ENCODE measurements at places on chromosomes 13 and 19.
A peak's percentile ranks its signal among the peaks of the same experiment; 100 is the strongest.

DNA sequence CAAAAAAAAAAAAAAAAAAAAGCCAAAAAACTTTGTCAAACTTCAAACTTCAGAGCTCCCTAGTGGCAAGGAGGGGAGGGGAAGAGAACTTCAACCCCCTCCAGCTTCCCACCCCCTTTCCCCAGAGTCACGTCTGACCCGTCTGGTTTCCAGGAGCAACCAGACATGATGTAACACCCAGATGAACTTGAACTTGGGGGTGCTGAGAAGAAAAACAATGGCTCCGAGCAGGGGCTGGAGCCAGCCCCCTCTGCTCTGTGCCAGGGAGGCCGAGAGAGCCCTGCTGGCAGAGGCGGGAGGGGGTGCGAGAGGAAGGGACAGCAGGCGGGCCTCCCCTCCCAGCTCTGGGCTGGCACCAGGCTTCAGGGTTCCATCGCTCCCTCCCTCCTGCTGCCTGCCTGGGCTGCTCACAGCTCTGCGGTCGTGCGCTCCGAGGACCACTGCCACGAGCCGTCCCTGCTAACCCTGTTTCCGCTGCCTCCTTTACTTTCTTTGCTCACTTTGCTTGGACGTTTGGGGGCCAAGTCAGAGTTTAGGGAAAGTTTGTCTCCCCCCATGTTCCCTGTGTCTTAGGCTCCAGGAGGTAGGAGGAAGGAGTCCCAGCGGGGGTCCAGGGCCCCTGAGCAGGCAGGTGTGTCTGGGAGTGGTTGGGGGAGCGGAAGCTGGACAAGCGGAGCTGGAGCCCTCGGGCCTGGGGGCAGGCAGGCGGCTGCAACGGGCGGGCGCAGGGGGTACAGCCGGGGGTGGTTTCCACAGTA is 11.1 kb downstream of the LYL1 start:
- no peak for DNase-seq

DNA sequence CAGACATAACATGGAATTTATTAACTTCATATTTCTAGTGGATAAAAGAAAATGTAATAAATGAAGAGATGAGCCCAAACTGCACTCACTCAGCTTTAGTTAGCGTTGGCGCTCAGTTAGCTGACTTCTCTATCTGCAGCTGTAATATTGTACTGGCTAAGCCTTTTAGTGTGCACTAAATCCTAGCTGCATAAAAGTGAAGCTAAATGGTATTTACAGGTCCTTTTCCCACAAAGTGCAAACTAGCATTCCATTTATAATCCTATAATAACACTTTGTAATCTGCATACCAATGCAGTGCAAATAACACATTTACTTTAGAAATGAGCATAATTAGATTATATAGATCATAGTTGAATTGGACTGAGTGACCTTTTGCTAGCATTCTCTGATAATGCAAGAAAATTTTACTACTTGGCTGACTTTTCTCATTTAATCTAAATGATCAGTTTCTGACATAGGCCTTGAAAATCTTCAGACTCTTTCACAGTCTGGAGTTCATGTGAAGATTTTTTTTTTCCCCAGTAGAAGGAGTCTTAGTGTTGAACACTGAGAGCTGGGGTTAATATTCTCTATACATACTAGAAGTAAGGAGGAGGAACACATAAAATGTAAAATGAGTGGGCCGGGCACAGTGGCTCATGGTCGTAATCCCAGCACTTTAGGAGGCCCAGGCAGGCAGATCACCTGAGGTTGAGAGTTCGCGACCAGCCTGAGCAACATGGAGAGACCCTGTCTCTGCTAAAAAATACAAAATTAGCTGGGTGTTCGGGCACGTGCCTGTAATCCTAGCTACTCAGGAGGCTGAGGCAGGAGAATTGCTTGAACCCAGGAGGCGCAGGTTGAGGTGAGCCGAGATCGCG is 1426.4 kb downstream of the PCDH9 start:
- DNase-seq = no peak

DNA sequence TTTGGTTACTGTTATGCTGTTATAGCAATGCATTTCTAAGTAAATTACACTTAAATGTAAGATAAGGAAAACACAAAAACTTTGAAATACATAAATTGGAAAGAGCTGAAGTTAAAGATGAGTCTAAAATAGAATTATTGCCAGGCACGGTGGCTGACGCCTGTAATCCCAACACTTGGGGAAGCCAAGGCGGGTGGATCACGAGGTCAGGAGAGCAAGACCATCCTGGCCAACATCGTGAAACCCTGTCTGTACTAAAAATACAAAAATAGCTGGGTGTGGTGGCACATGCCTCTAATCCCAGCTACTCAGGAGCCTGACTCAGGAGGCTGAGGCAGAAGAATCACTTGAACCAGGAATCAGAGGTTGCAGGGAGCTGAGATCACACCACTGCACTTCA is 905.4 kb upstream of the GPC6 start:
- DNase-seq = no peak

GRCh38 chr13:110560601-110561343 is 750 bp downstream of the RAB20 start:
- DNase-seq = peak; percentile 15

GRCh38 chr13:37401721-37402120 is 196.8 kb downstream of the POSTN start:
- DNase-seq = no peak

DNA sequence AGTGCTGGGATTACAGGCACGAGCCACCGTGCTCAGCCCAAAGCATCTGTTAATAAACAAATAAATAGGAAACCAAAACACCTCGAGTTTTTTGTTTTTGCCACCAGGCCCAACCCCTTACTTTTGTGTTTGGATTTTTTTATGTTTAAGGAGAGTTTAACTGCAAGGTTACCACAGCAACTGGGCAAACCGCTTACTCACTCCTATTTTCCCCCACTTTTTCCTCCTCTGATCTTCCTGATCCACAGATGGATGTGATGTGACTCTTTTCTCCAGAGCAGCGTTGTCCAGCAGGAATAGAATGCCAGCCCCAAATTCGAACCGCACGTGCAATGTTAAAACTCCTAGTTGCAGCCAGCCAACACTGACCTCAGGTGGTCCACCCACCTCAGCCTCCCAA is 2.1 kb upstream of the PNMA8B start:
- DNase-seq = no peak

- DNase-seq = no peak
These were observed 1507.6 kb downstream of the PCDH9 start for GRCh38 chr13:65722506-65722905.

DNA sequence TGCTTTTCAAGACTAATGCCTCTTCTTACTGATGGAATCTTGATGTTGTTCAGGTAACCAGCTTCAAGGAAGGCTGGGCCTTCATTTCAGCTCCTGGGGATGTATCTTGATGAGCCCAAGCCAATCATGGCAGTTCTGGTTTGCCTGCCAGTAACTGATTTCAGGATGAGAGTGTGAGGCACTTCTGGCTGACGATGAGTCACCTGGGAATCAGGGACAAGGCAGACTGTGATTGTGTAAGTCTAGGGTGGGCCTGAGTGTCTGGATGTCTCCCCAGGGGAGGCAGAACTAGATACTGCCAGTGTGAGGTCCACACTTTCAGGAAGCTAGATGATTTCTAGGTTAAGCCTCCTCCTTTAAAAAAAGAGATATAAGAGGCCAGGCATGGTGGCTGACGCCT is 77.3 kb upstream of the KL start:
- no peak for DNase-seq

DNA sequence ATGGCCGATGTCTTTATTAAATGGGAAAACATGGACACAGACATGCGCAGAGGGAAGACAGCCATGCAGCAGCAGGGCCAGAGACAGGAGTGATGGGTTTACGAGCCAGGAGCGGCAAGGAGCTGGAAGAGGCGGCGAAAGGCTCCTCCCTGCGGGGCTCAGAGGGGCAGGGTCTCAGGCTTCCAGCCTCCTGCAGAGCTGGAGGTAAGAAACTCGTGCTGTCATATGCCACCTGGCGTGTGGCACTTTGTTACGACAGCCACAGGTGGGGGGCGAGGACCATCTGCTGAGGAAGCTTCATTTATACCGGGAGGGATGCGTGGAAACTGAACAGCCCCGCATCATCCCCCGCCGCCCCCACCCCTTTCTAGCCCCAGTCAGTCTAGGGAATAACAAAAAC is 52.0 kb upstream of the SPACA7 start:
- DNase-seq = no peak

DNA sequence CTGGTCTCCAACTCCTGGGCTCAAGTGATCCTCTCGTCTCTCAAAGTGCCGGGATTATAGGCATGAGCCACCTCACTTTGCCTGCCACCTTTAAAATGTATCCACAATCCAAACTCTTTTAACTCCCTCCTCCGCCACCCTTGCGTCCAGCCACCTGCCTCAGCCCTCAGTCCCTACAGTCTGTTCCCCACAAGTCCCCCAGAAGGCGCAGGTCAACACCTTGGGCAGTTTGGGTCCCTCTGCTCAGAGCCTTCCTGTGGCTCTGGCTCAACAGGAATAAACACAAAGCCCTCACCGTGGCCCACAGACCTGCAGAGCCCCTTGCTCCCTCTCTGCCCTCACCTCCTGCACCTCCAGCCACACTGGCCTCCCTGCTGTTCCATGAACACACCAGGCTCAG is 7.5 kb upstream of the EMC10 start:
- no peak for DNase-seq

Data from CD4-positive, alpha-beta T cell treated with Interleukin-12 subunit alpha and Interleukin-12 subunit beta, for 1 hour (primary cell).